ENCODE measurements at places on chromosomes 3 and 15.

DNA sequence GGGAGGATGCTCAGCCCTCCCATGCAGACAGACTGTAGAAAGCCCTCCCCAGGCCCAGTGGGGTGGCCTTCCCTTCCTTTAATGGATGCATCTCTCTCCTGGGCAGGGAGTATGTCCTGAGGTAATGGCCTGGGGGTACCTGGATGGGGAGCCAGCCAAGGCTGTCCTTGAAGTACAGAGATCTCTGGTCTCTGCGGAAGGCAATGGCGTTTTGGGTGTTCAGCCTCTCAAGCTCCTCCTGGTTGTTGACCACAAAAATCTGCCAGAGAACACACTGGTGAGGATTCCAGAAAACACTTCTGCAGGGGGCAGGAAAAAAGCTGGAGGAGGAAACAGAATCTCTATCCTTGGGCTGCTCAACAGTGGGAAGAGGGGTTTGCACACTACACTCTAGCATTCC is 28.9 kb downstream of the EAF1 start:
- DNase-seq: no peak

DNA sequence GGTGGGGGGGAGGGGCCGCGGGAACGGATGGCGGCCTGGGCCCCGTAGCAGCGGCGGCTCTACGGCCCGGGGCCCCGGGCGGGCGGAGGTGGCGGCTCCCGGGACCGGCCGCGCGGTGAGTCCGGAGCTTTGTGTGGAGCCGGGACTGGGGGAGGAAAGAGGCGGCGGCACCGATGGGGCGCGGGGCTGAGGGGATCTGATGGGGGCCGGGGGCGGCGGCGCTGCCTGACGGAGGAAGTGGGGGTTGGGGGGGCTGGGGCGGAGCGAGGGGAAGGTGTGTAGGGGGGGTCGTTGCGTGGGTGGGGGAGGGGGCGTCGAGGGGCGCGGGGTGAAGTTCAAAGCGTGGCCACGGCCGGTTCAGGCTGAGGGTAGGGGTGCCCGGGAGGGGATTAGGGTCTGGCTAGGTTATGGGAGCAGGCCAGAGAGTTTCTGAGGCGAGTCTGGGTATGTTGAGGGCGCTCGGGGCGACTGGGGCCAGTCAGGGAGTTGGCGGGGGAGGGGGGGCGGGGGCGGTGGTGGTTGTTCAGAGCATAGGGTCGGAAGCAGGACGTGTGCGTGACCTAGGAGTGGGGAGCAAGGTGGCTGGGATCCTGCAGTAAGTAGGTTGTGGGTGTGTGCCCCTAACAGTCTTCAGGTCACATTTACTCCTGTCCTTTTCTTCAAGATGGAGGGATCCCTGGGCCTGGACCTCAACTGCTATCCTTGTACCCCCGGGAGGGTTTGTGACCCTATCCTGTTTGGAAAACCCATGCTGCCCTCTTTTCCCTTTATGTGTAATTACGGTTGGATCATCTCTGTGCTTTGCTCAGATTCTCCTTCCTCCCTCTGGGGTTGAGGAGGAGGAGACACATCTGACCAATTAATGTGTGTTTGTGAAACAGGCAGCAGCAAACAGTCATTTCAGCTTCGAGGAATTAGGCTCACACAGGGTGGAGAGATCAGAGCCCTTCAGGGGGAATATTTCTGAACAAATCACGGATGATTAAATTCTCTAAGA is 644 bp downstream of the ZNF609 start:
- peak; percentile 3 for DNase-seq

DNA sequence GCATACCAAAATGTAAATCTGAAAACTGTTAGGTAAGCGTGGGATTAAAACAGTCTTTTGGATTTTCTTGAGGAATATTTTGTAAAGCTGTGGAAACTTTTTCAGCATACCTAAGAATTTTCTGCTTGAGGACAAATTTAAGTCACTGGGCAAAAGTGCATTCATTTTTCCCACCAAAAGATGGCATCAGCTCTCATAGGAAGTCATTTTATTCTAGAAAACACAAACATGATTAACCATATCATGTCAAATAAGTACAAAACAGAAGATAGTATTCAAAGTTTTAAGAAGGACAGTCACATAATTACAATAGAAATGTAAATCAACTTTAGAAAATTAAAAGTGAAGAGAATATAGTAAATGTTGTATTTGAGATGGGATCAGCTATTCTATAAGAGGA is 63.5 kb downstream of the SLC49A4 start:
- DNase-seq: no peak

DNA sequence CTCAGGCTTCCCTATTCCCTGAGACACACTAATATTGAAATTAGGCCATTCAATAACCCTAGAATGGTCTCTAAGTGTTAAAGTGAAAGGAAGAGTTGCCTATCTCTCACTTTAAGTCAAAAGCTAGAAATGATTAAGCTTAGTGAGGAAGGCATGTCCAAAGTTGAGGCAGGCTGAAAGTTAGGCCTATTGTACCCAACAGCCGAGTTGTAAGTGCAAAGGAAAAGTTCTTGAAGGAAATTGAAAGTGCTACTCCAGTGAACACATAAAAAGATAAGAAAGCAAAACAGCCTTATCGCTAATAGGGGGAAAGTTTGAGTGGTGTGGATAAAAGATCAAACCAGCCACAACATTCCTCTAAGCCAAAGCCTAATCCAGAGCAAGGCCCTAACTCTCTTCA is 117.9 kb upstream of the SPATA12 start:
- no peak for DNase-seq

GRCh38 chr3:59607656-59608055 is 557.8 kb upstream of the CFAP20DC start:
- no peak for DNase-seq

- no peak for DNase-seq
Measured at GRCh38 chr15:70057931-70058641, 39.6 kb downstream of the TLE3 start.

DNA sequence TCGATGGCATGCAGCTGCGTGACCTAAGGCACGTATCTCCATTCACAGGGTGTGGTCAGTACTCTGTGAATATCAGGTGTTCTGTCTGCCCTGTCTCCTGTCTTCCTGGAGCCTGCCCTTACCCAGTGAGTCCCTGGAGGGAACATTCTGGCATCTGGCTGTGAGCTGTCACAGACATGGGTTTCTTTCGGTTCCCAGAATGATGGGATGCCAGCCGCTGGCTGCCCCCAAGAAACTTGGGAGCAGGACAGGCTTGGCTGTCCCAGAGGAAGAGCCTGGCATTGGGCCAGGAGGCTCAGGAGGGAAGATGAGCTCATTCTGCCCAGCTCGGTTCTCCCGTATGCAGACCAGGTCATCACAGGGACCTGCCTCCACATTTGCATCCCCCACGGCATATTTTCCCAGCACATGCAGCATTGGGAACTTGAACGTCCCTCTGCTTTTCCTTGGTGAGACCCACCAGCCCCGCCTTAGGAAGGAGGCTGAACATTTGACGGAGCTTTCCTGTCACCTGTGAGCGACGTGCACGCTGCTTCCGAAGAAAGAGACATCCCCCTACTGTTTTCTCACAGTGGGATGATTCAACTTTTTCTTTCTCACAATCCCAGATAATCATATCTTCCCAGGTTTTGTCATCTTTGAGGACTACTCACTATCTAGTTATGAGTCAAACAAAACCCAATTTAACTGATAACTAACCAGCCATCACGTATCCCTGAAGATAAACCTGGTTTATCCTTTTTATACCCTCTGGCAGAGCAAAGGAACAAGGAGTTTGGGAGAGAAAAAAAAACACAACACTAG is 22.0 kb upstream of the PGPEP1L start:
- no peak for DNase-seq

GRCh38 chr3:100496711-100497261 is 4.4 kb downstream of the TMEM45A start:
- DNase-seq: no peak

DNA sequence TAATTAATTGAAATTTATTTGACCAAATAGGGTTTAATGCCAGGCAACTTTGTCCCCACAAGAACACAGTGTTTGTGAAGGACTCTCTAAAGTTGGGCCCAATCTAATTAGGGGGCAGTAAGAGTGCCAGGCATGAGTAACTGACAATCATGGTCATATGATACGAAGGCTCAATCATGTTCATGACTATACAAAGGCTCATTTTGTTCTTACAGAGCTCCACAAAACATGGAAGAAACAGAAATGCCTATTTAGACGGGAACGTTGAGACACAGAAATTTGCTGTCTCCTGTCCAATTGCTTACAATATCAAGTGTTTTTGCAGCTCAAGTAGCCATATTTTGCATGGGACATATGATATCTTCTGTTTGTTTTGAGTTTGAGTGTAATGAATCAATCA is 391.1 kb downstream of the SI start:
- no peak for DNase-seq

DNA sequence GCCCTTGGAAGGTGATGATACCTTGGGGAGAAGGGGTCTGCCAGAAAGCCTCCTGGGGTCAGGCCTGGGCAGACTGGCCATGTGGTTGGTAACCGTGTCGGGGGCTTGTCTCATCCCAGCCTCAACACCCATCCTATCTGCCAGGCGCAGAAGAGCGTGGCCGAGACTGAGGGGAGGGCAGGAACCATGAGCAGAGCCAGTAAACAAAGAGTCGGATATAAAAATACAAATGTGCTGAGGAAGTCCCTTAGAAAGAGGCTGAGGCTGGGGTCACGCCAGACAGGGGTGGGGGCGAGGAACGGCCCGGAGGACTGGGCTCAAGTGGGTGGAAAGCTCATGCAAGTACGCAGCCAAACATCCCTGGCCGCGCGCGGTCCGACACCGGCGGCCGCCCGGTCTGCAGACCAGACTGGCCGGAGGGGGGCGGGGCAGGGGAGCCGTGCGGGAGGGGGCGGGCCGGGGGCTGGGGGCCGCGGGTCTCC is 1.9 kb downstream of the CAMK2N2 start:
- no peak for DNase-seq

DNA sequence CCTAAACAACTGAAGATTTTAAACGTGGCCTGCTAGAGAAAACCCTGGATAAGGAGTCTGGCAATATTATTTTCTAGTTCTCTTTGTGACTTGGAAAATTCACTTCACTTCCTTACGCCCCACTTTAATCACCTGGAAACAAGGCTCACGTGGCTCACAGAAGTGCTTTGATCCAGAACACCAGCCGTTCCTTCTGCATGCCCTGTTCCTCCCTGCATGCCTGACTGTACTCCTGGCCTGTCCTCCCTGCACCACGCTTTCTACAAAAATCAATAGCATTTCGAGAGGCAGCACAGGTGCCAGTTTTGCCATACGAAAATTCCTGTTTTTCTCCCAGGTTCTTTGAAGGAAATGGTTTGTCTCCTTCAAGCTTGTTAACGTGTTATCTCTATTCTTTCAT is 474.2 kb upstream of the RGMA start:
- no peak for DNase-seq

- DNase-seq: no peak
Measured at GRCh38 chr3:101781166-101781565, 2.2 kb downstream of the NXPE3 start.

DNA sequence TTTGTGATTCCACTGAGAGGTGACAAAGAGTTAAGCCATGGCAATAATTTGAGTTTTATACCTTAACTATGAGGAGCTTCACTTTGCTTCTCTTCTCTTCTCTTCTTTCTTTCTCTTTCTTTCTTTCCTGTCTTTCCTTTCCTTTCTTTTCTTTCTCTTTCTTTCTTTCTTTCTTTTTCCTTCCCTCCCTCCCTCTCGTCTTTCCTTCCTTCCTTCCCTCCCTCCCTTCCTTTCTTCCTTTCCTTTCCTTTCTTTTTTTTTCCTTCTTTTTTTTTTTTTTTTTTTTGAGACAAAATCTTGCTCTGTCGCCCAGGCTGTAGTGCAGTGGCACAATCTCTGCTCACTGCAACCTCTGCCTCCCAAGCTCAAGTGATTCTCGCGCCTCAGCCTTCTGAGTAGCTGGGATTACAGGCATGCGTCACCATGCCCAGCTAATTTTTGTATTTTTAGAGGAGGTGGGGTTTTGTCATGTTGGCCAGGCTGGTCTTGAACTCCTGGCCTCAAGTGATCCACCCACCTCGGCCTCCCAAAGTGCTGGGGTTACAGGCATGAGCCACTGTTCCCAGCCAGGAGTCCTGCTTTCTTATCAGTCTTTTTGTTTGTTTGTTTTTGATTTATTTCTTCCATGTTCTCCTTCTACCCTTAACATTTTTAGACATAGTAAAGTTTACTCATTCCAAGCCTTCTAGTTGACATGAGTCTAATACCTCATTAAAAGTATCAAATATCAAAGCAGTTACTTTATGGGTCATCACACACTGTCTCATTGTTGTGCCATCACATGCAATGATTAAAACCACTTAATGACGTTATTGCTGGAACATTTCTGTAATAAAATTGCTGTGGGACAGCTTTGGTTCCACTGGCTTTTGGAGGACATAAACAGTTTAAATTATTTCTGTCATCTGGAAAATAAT is 29.9 kb downstream of the SLC49A4 start:
- no peak for DNase-seq

GRCh38 chr3:156772588-156773206 is 53.5 kb upstream of the LEKR1 start:
- no peak for DNase-seq

DNA sequence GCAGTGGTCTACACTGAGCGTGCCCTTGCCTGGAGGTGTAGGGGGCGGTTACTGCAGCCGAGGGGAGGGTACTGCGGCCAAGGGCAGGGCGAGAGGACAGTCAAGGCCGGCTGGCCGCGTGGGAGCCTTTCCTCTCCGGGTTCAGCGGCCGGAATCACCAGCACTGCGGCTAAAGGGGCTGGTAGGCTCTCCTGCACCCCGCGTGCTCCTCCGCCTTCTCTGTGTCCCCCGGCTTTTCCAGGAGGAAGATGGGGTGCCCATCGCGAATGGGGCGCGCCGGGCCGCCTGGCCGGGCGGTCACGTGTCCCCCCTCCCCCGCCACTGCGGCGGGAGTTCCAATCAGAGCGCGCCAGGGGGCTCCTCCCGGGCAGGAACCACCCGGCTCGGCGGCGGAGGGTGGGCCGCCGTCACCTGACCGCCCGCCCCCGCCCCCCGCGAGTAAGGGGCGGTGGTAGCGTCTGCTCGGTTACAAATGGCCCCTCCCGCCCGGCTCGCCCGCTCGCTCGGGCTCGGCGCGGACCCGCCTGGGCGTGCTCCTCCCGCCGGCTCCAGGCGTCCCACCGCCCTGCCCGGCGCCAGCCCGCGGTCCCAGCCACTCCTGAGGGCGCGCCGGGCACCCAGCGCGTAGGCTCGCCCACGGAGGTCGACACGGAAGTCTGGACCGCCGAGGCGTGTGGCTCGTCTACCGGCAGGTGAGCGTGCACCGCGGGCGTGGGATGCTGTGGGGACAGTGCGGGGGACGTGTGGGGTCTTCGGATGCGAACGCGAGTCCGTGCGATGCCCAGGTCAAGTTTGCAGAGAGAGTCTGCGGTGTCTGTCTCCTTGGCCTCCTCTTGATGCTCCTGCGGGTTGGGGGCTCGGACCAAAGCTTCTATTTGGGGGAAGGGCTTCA is 242.6 kb upstream of the TOPAZ1 start:
- DNase-seq: no peak

- DNase-seq: no peak
Measured at GRCh38 chr15:48914717-48915116, 36.8 kb downstream of the EID1 start.

DNA sequence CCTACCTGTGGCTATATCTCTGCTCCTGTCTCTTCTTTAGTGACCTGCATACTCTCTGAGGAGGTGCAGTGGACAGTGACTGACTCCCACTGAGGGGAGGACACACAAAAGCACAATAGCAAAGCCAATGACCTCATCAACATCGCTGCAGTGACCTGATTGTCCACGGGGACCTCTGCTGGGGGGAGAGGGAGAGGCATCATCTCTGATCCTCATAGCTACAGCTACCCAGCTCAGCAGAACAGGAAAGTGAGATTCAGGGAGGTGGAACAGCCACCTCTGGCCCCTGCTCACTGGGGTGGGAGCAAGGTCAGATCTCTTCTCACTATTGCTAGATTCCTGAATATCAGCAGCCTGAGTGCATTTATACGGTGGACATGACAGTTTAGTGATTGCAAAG is 179.2 kb downstream of the ATP10A start:
- DNase-seq: no peak

GRCh38 chr15:90184119-90184785 is 16.9 kb upstream of the SEMA4B start:
- DNase-seq: no peak

Data from stimulated activated CD8-positive, alpha-beta memory T cell treated with anti-CD3 and anti-CD28 coated beads, Interleukin-7, amount 100 ng/mL, for 1 hour (primary cell).